ENCODE measurements at places on chromosomes 3 and 15.
A peak's percentile ranks its signal among the peaks of the same experiment; 100 is the strongest.

GRCh38 chr3:33187368-33187634, 31.3 kb downstream of the SUSD5 start:
- no peak for DNase-seq

DNA sequence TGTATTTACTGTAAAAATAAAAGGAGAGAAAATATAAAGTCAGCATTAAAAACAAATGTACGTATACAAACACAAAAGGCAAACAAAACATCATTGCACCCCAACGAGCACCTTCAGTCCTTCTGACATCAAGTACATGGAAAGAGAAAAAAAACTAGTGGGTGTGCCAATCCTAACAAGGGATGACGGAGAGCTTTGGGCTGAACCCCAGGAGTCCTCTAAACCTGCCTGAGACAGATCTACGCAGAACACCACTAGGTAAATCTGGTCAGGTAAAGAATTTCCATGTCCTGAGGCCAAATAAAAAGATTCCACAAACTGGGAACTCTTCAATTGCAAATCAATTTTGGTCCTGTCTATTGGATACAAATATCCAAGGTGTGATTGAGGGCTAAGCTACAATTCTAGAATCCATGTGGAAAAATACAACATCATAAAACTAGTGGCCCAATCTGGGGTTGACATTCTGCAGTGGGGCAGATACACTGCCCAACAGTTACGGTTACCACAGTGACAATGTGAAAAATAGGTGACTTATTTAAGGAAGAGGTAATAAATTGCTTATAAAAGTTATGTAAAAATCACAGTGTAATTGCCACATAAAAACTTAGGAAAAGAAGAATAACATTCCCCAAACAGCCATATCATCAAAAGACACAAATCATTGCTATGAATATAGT, 14.2 kb downstream of the IFT80 start:
- DNase-seq, result no peak

DNA sequence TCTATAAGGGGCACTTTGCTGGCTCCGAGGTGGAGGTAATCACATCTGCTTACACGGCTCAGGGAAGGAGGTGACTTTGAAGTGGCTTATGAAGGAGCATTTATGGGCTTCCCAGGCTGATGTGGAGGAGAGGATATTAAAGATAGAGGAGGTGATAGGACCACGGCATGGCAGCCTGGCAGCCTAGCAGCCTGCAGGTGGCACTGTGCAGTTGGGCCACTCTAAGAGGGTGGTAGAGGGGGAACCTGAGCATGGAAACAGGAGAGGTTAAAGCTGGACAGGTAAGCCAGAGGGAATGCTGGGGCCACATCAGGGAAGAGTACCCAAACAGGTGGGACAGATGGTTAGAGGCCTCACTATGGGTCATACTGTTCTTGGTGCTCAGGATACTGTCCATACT, 375.0 kb downstream of the WDR72 start:
- DNase-seq, result no peak

GRCh38 chr15:41337631-41338522, 5.2 kb downstream of the NUSAP1 start:
- no peak for DNase-seq

- DNase-seq, result no peak
Measured at GRCh38 chr15:89140595-89140994, 52.3 kb downstream of the ABHD2 start.

DNA sequence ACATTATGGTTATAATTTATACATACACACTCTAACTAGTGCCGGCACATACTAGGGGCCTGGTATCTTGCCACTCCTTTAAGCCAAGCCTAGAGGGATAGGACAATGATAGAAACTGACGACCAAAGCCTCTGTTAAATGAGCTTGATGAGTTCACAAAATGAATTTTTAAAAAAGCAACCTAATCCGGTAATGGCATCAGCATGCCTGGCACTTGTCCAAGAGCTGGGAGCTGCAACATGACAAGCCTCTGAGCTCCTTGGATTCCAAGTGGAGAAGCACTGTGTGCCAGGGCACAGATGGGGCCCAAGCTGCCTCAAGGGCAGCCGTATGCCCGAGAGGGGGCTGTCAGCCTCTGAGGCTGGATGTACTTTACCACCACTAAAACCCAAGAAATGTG, 9.7 kb downstream of the ETV5 start:
- peak; percentile 75 for DNase-seq

DNA sequence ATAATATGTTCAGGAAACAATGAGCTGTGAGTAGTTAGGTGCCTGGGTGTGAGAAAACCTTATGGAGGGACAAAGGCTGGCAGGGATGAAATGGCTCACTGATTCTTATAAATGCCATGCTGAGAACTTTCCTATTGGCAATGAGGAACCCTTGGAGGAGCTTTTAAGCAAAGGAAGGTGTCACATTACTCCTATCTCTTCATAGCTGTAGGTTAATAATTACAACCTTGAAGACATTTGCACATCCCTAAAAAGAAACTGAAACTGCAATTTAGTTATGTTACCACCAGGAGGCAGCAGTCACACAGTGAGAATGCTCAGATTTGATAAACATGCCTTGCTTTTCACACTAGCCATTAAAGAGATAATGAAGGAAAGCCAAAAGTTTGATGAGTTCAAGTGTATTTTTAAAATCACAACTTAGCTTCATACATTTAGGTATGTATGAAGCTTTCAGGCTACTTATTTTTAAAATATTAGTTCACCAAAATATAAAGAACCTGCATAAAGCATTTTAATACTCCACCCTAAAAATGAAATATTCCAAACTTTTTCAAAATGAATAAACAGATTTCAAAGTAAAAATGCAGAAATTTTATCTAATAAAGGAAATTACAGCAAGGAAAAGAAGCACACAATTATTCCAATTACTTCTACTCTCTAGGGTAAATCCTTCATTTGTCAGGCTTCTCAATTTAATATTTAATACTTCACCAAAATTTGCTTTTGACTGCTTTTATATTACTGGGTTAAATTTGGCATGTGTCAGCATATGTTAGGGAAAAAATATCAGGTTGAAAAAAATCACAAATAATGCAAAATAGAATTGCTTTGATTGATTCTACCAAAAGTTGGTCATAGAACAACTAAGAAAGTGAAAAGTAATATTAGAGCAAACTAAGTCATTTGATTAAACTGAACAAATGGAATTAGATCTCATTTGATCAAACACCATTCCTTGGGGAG, 136.9 kb upstream of the SLC2A2 start:
- DNase-seq, result no peak

GRCh38 chr3:171900446-171900845, 57.3 kb downstream of the TMEM212 start:
- DNase-seq, result no peak

DNA sequence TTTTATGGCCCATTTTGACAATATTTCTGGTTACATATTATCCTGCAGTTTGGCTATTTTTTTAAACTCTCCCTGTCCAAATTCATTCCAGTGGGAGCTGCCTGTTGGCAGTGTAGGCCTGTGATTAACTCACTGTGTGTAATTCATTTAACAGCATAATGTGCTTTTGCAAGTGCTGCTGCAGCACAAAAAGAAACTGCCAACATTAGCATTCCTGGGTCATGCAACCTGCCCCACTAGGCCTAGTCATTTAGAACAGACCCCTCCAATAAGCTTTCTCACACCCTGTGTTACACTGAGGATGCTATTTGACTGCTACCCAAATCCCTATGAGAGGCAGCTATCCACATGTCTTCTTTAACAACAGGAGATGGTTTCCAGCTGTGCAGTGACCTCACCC, 251.2 kb upstream of the UBE2E2 start:
- DNase-seq, result no peak

DNA sequence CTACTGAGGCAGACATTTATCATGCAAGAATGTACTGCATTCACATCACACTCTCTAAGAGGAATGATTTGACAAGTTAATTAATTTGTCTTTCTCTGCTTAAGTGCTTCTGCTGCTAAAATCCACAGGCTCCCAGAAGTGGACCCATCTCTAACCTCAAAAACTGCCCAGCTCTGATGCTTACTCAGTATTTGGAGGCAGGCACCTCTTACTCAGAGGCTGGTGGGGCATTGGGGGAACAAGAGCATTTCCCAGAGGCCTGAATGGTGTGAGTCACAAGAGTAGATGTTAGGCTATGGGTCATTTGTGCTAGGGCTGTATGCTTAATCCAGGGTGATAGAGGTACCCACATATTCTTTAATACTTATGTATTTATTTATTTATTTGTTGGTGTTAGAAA, 34.4 kb upstream of the HCN4 start:
- DNase-seq, result no peak

DNA sequence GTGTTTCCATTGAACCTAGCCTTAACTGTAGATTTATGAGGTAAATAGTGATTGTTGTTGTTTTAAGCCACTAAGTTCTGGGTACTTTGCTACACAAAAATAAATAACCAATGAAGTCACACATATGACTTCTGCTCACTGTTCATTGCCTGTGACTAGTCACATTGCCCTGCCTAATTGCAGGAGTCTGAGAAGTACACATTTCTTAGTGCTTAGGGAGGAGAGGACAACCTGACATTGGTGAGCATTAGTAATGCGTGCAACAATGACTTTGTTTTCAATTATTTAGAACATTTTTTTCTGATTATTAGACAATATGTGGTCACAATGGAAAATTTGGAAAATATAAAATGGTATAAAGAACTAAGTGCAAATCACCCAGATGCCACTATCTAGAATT, 133.2 kb upstream of the DAZL start:
- no peak for DNase-seq

GRCh38 chr3:26621906-26622620, 509 bp upstream of the LRRC3B start:
- DNase-seq, result no peak

DNA sequence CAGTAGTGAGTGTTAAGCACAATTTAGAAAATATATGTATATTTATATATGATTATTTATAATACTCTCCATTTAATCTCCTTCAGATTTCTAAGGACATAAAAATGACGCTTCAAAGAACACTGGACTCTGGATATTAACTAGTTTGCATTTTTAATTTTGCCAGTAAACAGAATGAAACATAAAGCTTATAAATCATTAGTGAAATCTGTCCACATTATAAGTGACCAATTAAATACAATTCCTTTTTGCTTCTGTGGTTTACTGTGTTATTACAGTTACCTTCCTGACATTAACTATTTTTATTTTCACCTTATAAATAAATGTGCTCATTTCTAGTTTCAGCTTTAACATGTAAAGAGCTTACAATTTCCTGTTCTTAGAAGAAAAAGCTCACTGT, 1081.1 kb upstream of the EPHA6 start:
- no peak for DNase-seq

DNA sequence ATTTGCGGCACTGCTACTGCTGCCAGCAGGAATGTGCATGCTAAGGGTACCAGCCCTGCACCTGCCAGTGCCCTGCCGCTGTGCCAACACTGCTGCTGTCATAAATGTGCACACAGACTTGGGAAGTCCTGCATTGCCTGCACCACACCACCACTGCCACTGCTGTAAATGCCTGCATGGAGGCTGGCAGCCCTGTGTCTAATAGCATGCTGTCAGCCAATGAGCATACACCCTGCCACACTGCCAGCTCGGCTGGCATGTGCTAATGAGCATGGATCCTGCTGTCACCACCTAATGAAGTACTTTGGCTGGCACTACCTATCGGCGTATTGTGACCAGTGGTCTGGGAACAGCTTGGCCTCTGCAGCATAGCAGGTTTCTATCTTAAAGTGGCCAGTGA, 981.8 kb upstream of the GBE1 start:
- peak; percentile 37 for DNase-seq

DNA sequence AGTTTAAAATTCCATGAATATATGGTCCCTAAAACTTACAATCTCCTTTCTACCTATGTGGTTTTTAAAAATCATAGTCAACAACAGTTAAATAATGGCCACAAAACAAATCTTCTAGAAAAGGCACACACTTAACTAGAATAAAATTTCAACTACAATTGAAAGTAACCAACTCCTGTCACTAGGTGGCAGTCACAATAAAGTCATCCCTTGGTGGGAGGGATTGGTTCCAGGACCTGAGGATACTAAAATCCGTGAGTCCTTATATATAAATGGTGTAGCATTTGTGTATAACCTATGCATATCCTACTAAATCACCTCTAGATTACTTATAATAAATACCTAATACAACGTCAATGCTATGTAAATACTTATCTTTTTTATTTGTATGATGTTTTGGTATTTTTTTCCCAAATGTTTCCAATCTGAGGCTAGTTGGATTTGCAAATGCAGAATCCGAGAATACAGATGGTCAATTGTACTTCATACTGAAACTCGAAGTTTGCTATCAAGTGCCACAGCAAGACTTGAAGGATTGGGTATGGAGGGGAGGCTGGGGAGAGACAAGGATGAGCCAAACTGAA, 172.6 kb downstream of the FMN1 start:
- DNase-seq, result no peak

Data from Right ventricle myocardium inferior (tissue), 1 donor.